NCI-H524 (cell line): ENCODE measurements at places on chromosomes 13 and 19.

- no peak for DNase-seq
These were observed 8.3 kb upstream of the EPHX3 start for GRCh38 chr19:15240515-15240914.

DNA sequence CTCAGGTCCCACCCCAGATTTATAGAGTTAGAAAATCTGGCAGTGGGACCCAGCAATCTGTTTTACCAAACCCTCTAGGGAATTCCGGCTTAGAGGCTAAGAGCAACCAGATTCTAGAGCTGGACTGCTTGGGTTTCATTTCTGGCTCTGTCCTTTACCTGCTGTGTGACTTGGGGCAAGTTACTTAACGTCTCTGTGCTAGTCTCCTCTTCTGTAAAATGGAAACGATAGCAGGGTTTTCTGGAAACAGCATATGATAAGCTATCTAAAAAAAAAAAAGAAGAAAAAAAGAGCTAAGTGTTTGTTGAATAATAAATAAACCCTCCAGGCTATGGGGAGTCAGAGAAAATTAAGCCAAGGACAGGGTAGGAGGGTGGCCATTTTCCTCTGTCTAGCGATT is 11.6 kb upstream of the CACNG7 start:
- no peak for DNase-seq

- no peak for DNase-seq
These were observed 57.2 kb downstream of the DHRS12 start for GRCh38 chr13:51746802-51747201.

DNA sequence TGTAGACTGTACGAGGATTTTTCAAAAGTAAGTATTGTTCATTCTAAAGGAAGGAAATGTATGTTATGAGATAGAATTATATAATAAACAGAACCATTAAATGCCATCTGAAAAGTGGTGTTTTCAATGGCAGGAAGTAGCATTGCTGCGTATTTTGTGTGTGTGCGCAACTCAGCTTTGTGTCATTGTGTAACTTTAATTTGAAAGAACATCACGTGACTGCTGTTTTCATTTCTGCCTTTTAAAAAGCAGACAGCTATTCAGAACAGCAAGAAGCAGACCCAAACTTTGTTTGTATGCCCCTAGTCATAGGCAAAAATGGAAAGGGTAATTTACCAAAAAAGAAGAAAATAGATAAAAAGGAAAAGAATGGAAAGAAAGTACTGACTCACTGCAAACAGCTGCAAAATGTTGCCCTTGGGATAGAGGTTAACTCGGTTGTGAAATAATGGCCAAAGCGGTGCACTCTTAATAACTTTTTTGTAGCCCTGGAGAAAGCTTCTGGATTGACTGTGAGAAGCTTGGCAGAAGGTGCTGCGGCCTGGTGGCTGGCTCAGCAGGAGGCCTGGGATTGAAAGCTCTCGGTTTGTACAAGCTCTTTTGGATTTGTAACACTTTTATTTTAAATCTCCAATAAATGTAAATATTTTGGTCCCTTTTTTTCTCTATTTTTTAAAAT is 97.3 kb downstream of the GGACT start:
- no peak for DNase-seq

DNA sequence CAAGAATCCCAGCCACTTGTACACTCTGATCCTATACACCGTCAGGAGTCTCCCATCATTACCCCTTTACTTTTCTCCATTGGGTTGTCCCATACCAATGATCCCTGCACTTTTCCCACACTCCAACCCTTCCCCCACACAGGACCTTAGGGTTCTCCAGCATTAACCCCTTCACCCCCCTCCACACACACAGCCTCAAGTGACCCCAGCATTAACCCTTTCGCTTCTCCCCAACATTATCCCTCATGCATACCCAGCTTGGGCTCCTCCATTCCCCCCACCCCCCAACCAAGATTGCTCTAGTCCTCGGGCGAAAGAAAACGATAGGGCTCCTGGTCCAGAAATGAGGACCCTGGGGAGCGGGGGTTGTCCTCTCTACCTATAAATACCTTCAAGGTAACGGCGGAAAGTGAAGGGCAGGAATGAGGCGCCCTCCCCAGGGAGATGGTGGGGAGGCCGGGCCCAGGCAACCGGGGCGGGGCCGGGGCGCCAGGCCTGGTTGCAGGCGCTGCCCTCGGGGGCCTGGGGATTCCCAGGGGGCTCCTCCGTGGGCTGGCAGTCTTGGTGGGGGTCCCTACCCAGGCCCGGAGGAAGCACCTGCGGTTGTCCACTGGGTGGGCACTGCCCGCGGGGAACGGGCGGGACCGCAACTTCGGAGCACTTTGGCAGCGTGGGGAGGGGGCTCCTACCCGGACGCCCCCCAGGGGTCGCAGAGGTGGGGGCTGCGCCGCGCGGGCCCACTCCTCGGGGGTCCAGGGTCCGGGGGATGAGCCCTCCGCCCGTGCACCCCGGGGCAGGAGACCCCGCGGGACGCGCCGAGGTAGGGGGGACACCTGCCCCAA is 757 bp downstream of the WIZ start:
- no peak for DNase-seq

- no peak for DNase-seq
These were observed 6.6 kb upstream of the OR10H2 start for GRCh38 chr19:15721268-15721667.

DNA sequence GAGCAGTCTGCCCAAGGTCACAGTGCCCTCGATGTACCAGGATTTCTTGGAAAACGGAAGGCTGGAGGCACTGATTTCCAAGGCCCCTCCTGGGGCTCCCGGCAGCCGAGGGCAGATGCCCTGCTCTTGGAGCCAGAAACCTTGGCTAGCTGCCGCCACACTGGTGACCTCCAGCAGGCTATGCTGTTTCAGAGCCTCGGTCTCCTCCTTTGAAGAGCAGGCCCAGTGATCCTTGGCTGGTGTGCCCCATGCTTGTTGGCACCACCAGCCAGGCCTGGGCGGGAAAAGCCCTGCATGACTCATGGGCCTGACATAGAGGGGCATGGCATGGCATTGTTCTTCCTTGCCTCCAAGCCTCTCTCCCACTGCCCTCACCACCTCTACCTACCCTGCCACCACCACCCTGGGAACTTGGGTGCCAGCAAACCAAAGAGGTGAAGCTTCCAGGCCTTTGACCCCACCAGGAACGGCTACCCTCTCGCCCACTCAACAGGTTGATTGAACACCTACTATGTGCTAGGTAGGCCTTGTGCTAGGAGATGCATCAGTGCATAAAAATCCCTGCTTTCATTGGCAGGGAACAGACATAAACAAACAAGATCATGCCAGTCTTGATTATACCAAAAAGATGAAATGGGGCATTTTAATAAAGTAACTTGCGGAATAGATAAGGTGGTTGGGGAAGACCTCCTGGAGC is 1.6 kb upstream of the CLEC11A start:
- DNase-seq = no peak

GRCh38 chr13:72437458-72437857 is 290.0 kb downstream of the MZT1 start:
- DNase-seq = no peak

DNA sequence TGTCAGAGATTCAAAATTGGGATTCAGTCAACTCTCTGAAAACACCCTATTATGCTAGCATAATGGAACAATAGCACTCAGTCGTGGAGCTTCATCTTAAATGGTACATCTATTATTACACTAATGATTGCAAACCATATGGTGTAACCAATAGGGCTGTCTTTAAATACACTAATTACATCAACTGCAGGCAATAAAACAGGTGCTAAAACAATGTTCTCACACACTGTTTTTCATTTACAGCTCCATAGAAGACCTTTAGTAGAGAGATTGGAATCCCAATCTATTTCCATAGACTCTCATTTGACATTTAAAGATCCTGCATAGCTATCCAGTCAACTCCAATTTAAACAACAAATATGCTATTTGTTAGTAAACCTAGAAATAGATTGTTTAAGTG is 1917.4 kb downstream of the OLFM4 start:
- peak; percentile 57 for DNase-seq

DNA sequence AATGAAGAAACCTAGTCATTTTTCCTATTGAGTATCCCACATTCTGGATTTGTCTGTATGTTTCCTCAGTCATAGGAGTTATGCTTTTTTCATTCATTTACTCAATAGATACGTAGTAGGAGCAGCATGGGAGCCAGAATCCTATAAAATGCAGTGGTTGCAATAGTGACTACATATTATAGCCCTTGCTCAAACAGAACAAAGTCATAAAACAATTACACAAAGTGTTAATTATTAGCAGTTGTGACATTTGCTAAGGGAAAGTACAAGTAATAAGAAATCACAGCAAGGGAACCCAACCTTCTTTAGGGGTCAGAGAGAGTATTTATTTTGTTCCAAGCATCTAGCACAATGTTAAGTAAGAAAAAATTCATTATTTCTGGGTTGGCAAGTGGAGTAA is 27.7 kb upstream of the POU4F1 start:
- no peak for DNase-seq

GRCh38 chr13:79194272-79194671 is 211.8 kb downstream of the RBM26 start:
- DNase-seq = no peak

DNA sequence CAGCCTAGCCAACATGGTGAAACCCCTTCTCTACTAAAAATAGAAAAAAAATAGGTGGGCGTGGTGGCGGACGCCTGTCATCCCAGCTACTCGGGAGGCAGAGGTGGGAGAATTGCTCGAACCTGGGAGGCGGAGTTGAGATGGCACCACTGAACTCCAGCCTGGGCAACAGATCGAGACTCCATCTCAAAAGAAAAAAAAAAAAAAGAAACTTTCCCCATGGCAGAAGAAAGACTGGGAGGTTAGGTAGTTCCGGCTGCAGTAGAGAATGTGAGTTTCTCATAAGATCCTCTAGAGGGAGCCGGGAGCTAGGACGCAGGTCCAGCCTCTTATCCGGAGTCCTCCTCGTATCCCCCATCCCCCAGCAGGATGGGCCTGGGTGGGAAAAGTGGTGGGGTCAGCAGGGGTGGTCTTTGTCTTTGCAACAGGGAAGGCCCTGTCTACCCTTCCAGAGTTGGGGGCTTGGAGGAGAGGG is 13.2 kb upstream of the CREB3L3 start:
- peak; percentile 52 for DNase-seq

GRCh38 chr19:1590641-1591397 is 1.8 kb downstream of the MBD3 start:
- DNase-seq = peak; percentile 54

DNA sequence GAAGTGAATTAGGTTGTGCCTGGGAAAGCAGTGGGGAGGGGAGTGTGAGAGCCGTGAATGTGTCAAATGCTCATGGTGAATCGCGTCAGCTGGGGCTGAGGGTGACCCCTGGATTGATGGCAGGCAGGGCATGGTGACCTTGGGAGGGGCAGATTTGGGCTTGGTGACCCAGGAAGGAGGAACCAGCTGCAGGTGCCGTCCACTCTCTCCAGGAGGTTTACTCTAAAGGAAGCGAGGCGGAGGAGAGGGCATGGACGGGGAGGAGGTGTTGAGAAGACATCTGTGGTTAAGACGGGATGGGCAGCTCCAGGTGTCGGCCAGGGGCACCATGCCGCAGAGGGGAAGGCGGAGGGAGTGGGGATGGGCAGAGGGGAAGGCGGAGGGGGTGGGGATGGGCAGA is 28.7 kb downstream of the TMEM255B start:
- DNase-seq = no peak

DNA sequence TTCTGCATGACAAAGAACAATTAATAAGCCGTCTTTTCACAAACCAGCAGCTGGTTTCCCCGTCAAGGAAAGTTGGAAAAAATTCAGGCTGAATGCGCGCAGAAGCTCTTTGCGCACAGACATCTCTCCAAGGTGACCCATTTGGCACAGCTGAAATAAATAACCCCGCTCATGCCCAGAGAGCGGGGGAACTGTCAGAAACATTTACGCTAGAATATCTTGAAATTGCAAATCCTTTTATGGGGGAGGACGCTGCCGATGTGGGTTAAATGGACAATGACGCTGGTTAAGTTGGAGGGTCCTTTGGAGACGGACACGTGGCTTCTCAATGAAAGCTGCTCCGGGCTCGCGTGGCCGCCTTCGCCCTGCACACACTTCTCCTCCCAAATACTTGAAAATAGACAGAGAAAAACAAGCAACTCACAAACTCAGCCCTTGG is 30.6 kb downstream of the GSX1 start:
- no peak for DNase-seq

- DNase-seq = no peak
These were observed 26.0 kb downstream of the GPALPP1 start for GRCh38 chr13:45015300-45015699.

GRCh38 chr13:102470283-102470917 is 68.6 kb upstream of the FGF14 start:
- no peak for DNase-seq

GRCh38 chr19:572743-573518 is 535 bp downstream of the BSG start:
- DNase-seq = peak; percentile 88

GRCh38 chr13:77728265-77729125 is 31.0 kb downstream of the SLAIN1 start:
- DNase-seq = peak; percentile 94

DNA sequence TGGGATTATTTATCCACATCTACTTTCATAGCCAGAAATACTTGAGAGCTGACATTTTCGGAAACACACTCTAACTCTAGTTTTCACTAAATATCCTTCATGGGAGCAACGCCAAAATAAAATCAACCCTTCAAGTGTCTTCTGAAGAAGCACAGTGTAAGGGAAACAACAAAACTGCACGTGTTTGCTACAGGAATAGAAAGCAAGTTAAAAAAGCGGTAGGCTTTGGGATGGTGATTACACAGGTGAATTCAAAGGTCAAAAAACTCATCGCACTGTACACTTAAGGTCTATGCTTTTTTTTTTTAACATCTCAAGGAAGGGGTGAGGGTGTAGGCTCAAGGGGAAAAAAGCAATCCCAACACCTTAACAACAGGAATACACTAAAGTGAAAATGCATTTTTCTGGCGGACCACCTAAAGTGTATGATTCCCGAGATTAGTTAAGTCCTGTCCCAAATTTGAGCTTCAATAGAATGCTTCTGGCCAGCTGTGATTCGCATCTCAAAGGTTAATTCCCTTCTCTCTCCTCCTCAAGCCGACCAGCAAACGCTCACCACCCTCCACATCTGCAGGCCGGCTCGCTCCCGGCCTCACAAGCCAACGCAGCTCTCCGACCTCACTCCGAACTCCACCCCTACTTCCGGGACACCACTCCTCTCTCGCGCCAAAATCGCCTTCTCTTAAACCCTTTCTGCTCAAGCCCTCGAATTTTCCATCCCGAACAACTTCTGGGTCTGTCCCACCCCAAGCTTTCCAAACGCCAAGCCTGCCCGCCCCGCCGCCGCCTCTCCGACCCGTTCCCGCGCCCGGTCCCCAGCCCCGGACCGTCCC is 1.1 kb downstream of the ARGLU1 start:
- DNase-seq = peak; percentile 13

- no peak for DNase-seq
These were observed 5.0 kb downstream of the PBX4 start for GRCh38 chr19:19613506-19613905.

GRCh38 chr19:374183-374885 is 29.7 kb upstream of the MIER2 start:
- DNase-seq = no peak
